ENCODE measurements at places on chromosomes 12 and 14.

DNA sequence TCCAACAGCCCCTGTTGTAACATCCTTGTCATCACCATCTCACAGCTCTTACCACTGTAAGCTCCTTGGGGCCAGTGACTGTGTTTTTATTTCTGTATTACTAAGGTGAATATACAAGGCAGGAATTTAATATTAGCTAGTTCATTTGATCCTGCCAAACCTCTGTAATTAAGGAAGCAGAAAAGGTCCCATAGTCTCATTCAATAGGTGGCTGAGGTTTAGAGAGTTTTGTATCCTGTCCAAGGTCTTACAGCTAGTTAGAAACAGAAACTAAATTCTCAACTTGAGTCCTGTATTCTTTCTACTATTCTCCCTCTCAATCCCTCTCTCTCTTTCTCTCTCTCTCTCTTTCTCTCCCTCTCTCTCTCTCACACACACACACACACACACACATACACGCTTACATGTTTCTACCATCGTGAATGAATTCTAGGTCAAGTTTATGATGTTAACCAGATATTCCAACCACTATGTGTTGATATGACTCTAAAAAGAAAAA is 543 bp upstream of the GLIPR1 start:
- DNase-seq = no peak

DNA sequence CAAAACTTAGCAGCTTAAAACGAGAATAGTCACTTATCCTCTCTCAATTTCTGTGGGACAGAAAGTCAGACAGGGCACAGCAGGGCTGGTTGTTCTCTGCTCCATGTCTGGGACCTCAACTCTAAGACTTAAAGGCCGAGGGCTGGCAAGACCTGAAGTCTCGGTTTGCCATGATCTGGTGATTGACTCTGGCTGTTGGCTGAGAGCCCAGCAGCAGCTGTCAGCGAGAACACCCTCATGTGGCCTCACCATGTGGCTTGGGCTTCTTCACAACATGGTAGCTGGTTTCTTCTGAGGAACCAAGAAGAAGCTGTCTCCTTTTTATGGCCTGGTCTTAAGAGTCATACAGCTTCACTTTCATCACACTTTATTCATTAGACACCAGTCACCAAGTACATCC is 1.7 kb upstream of the VASH1 start:
- DNase-seq = no peak

- no peak for DNase-seq
These were observed 17.4 kb upstream of the NAP1L1 start for GRCh38 chr12:76101739-76102385.

DNA sequence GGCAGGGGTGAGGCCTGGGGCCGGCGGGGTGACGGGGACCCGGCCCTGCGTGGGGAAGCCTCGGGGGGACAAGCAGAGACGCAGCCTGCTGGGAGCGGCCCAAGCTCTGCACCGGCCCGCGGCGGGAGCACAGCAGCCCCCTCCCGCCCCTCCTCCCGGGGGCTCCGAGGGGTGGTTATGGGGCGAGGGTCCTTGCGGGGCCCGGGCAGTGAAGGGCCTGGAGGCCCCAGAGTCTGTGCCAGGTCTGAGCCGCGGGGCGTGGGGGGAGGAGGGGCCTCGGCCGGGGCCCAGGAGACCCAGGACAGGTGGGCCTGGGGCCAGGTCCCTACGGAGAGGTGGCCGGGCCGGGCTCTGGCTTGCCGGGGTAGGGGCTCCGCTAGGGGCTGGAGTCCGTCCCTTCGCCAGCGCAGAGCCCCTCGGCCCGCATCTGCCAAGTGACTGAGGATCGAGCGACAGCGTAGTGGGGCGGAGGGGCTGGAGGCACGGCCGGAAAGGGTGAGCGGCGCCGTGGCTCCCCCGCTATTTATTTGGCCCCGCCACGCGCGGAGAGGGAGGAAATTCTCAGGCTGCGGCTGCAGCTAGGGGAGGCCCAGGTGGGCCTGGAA is 495 bp downstream of the TMEM121 start:
- no peak for DNase-seq

- DNase-seq = no peak
These were observed 91.1 kb downstream of the SRRM4 start for GRCh38 chr12:119072440-119072839.

- no peak for DNase-seq
These were observed 2.9 kb upstream of the ATG14 start for GRCh38 chr14:55414551-55414950.

GRCh38 chr12:89172224-89172623 is 180.1 kb downstream of the DUSP6 start:
- DNase-seq = no peak

DNA sequence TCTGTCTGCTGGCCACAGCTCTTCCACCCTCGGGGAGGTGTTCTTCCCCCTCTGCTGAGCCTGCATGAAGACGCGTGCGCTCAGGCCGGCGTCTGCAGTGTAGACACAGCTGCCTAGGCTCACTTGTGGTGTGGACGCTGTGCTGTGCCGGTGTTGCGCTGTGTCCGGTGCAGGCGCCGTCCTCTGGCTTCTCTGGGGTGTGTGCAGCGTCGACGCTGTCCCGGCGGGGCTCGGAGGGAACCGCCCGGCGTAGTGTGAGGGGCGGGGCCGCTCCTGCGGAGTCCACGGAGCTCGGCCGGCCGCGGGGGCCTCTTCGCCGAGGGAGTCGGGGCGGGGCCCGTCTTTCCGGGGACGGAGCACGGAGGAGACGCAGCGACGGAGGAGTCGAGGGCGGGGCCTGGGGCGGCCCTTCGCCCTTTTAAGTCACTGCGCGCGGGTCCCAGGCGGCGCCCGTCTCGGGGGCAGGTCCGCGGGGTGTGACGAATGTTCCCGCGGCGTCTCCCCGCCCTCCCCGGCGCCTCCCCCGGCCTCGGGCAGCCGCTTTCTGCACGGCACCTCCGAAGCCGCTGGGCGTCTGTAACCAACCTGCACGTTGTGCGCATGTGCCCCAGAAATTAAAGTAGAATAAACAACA is 45.2 kb downstream of the NOC4L start:
- peak; percentile 87 for DNase-seq

DNA sequence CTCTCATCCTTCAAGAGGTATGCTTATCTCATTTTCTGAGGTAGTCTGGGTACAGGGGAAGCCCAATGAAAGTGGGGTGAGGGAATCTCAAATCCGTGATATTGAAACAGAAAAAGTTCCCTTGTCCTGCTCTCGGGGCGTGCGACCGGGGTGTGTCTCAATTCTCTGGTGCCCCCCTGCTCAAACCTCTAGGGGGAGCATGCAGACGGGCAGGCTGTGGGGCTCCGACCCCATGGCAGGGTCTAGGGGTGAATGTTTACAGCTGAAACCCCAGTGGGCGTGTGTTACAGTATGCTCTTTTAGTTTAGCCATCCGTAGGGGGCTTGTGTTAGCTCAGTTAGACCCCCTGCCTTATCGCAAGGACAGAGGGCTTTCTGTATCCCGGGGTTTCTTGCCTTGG is 68.7 kb downstream of the PTPRQ start:
- DNase-seq = no peak

- DNase-seq = no peak
These were observed 5.9 kb upstream of the RERG start for GRCh38 chr12:15227004-15227679.

GRCh38 chr14:38485026-38485425 is 229.1 kb upstream of the CLEC14A start:
- no peak for DNase-seq

DNA sequence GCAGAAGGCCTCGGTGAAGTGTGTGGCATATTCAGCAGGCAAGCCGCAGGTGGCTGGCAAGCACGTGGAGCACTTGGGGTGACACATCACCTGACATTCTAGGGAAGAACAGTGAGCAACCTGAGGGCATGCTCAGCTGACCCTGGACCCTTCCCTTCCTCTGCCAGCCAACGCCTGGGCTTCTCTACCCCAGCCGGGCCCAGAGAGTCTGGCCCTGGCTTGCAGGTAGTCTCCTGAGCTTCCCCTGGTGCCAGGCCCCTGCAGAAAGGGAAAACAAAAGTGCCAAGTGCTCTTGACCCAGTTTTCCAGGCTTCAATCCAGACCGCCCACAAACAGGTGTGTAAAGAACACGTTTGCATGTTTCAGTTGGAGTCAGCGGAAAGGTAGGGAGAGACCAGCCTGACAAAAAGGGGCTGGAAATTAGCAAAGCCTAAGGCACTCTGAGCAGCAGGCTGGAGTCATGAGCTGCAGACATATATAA is 45.7 kb downstream of the PRKAB1 start:
- DNase-seq = no peak

GRCh38 chr14:61280092-61280525 is 1.0 kb downstream of the TMEM30B start:
- DNase-seq = peak; percentile 9

- DNase-seq = no peak
These were observed 48.2 kb downstream of the CRACR2A start for GRCh38 chr12:3704512-3705353.

DNA sequence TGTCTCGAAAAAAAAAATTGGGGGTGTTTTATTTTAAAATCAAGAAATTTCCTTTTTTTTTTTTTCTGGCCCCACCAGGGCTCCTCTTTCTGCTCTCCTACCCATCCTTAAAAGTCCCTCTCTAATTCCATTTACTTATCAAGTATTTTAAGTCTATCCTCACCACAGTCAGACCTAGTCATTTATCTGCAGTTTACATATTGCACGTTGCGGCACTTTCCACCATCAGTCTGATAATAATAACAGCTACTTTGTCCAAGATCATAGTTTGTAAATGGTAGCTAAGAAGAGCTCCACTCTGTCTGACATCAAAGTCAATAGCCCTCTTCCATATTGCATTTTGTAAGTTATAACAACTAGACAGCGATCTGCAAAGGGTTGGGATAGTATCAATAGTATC is 23.6 kb upstream of the CAND1 start:
- no peak for DNase-seq

DNA sequence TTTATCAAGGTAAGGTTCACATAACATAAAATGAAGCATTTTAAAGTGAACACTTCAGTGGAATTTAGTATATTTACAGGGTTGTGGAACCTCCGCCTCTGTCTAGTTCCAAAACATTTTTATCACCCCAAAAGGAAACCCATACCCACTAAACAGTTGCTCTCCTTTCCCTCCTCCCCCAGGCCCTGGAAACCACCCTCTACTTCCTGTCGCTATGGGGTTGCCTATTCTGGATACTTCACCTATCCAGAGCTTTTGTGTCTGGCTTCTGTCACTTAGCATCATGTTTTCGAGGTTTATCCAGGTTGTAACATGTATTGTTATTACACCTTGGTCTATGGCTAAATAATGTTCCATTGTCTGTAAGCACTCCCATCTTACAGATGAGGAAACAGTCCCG is 27.7 kb upstream of the ZFP36L1 start:
- DNase-seq = no peak

GRCh38 chr14:105616802-105617192 is 90.4 kb downstream of the TMEM121 start:
- DNase-seq = no peak

GRCh38 chr14:96233661-96234060 is 22.3 kb upstream of the BDKRB1 start:
- DNase-seq = no peak

GRCh38 chr12:2834581-2835491 is at the start of gene NRIP2:
NRIP2 (minus strand) TSS chr12:2835035; CDS start chr12:2834983, 52 bp downstream.
- no peak for DNase-seq

DNA sequence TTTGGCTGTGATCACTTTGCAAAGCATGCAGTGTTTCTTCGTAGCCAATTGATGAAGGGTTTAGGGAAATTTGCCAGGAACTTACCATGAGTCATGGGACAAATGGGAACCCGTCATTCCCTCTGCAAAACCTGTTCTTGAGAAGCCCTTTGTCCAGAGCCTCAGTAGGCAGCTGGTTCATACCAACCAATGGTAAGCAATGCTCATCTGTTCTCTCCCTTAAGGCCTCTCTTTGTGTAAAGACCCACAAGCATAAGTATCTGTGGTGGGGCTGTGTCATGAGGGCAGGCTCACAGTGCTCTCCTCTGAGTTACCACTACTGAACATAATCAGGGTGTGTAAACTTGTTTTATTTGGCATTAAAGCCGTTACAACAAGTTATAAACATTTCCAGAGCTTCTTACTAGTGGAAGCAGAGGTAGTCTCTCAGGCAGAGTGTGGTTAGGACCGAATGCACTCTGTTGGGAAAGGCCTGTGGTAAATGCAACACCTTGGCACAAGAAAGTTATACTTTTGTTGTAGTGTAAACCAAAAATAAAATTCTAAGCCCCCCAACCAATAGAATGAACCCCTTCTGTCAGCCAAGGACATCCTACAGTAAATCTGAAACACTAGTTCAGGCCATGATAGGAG is 119.8 kb downstream of the SINHCAF start:
- DNase-seq = no peak

DNA sequence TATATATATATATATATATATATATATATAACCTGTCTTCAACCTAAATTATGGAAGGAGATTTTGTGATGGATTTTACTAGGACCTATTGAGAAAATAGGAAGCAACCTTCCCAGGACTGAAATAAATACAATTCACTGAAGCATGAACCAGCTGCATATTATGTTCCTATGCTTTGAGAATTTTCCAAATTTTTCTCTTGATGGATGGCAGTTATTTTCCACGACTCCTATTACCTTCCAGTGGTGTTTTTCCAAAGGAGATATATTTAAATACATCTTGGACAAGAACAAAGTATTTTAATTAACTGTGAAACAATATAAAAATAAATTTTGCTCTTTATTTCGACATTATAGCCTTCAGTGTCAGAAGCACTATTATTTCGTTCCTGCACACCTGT is 87.9 kb downstream of the TMTC1 start:
- no peak for DNase-seq

- no peak for DNase-seq
These were observed 36.7 kb upstream of the ELK3 start for GRCh38 chr12:96157427-96157826.

GRCh38 chr14:49212721-49213120 is 373.5 kb downstream of the RPS29 start:
- no peak for DNase-seq

GRCh38 chr14:93156693-93157369 is 27.9 kb downstream of the MOAP1 start:
- no peak for DNase-seq

DNA sequence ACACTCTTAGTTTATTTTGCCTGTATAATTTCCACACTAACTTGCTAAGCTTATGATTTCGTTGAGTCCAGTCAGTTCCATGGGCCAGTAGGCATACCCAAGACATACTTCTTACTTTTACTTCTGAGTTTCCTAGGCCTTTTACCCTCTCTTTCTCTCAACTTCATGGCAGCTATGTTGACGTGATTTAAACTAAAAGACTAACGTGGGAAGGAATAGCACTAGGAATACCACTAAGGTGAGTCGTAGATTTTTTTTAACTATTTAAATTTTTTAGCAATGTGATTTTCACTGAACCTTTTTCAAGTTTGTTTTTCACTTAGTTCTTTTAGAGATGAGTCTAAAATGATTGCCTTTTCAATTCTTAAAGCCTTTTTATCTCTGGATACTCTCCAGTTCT is 793.5 kb upstream of the NOVA1 start:
- DNase-seq = no peak

All from stimulated activated CD8-positive, alpha-beta memory T cell treated with anti-CD3 and anti-CD28 coated beads, Interleukin-2, amount 100 ng/mL, for 1 hour (primary cell).